ENCODE measurements at places on chromosomes 7 and 10.

GRCh38 chr10:84194424-84195043 lies at the start of gene CDHR1:
CDHR1 (plus strand) TSS chr10:84194537; CDS start chr10:84194761, 224 bp downstream.
- DNase-seq: no peak

DNA sequence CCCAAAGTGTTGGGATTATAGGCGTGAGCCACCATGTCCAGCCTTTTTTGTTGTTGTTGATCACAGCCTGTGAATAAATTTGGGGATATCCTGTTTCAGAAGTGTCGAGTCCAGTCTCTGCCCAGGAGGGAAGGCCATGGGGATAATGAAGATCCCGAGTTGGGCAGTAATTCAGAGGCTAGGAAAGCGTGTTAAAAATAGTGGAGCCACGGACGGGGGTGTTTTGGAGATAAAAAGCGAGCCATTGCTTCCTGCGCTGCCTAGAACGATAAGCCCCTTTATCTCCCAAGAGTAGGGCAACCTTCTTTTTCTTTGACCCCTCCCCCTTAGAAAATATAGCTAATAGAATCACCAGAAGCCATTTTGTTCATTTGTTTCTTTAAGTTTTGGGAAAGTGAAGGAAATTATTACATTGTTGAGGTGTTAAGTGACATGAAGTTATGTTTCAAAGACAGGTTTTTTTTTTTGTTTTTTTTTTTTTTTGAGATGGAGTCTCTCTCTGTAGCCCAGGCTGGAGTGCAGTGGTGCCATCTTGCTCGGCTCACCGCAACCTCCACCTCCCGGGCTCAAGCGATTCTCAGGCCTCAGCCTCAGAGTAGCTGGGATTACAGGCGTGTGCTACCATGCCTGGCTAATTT lies 43.3 kb downstream of the IL15RA start:
- no peak for DNase-seq

- peak; percentile 47 for DNase-seq
Observed at GRCh38 chr7:46604241-46604661, 683.2 kb upstream of the IGFBP3 start.

- DNase-seq: peak; percentile 83
Observed at GRCh38 chr10:119750391-119751230, 24.8 kb downstream of the INPP5F start.

- no peak for DNase-seq
Observed at GRCh38 chr7:124188576-124188975, 155.7 kb upstream of the TMEM229A start.

- no peak for DNase-seq
Observed at GRCh38 chr7:52959878-52960660, 75.4 kb upstream of the POM121L12 start.

DNA sequence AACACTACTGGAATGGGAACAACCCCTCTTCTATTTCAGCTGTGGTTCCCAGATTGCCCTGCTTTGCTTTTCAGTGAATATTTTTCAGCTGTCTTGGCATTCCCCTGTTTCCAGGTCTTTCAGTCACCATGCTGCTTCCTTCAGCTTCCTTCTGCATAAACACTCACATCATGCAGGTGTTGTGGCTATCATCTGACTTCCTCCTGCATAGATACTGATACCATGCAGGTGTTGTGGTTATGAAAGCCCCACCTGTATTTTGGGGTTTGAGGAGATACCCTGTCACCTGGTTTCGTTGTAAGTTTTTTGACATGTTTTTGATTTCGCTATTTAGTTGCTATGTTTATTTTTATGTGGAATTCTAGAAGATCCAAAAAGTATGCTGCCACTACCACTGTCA lies 71.5 kb downstream of the SLC35B4 start:
- DNase-seq: no peak

DNA sequence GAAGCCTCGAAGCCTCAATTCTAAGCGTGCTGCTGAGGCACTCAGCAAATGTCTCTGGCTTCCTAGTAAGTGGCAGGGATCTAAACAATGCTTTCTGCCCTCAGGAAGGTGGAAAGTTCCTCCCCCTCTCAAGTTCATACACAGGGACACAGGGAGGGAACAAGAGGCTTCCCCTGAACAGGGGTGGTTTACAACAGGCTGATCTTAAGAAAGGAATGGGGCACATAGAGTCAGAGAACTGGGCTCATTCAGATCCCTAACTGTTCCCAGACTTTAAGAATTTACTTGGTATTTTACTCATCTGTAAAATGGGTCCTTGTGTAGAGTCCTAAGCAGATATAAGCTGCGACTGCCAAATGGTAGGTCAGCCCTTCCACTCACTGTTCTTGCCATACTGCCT lies 2.5 kb downstream of the TNS3 start:
- no peak for DNase-seq

DNA sequence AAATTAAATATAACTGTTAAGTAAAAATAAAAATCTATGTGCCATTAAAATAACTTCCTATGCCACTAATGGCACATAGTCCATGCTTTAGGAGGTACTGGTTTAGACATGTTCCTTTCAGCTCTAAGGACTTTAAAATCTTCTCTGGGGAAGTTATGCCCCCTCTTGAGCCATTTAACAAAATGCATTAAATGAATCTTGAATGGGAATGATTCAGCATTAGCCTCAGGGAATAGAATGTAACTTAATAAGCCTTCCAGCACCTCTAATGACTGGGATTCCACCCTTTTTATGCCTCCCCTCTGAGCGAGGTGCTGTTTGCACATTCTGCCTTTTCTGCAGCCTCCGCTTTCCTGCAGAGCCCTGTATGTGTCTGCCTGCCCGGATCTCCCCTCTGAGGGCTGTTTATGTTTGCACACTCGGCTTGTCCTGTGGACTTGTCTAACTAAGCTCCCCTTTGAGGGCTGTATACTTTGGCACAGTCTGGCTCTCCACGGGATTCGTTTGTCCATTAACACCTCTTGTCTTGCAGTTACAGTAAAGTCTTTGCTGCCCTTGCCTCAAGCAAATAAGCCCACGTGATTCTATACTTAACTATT lies 108.4 kb upstream of the HPS1 start:
- no peak for DNase-seq

DNA sequence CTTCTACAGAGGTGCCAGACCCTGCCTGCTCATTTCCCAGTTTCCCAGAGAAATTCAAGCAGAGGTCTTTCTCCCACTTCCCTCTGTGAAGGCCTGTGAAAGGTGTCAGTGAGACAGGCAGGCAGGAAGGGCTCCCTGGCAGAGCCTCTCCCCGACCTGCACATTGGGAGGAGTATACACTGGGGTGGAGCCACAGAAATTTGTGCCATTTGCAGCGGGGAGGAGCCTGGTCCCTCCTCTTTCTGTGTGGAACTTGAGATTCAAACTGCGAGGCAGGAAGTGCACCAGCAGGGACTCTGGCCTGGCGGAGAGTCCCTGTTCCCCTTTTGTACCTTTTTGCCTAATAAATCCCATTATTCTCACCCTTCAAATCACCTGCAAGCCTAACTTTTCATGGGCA lies 54.6 kb upstream of the OPN4 start:
- no peak for DNase-seq

DNA sequence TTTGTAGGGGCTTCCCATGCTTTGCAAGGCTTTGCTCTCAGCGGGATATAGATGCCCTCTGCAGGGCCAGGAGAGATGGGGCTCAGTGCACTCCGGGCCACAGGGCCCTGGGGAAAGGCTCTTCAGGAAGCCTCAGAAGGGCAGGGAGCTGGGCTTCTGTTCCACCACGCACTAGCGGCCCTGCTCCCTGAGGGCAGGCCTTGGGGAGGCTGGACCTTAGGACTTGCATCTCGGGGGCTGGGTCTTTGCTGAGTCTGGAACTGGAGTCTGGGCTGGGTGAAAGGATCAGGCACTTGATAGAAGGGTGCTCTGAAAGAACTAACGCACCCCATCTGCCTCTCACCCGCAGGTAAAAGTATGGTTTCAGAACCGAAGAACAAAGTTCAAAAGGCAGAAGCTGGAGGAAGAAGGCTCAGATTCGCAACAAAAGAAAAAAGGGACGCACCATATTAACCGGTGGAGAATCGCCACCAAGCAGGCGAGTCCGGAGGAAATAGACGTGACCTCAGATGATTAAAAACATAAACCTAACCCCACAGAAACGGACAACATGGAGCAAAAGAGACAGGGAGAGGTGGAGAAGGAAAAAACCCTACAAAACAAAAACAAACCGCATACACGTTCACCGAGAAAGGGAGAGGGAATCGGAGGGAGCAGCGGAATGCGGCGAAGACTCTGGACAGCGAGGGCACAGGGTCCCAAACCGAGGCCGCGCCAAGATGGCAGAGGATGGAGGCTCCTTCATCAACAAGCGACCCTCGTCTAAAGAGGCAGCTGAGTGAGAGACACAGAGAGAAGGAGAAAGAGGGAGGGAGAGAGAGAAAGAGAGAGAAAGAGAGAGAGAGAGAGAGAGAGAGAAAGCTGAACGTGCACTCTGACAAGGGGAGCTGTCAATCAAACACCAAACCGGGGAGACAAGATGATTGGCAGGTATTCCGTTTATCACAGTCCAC lies 5.4 kb downstream of the EMX2 start:
- DNase-seq: no peak

DNA sequence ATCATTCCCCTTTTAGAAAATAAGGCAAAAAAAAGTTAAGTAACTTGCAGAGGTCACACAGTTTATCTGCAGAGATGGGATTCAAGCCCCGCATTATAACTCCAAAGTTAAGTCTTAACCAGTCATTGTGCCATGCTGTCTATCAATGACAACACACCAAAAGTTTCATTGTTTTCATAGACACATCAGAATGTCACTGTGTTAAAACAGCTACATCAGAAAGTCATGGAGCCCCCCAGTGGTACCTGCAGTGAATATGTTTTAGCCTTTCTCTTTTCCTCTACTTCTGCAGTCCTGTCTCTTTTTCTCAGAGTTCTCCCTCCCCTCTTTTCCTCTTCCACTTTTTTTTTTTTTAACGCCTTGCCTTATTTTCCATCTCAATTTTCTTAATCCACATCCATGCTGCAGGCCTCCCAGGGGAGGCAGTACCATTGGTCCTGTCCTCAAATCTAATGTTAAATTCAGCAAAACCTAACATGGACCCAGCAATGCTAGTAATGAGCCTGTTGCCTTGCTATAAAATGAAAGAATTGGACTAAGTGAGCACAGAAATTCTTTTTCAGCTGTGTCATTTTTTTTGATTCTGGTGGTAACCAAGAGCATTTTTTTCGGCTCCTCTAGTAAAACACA lies 3.8 kb upstream of the NRCAM start:
- DNase-seq: peak; percentile 35

GRCh38 chr7:55508221-55509011 lies 63.9 kb downstream of the VOPP1 start:
- DNase-seq: no peak

- no peak for DNase-seq
Observed at GRCh38 chr7:105705427-105705826, 124.1 kb upstream of the EFCAB10 start.

GRCh38 chr7:100685631-100686145 lies 8.4 kb downstream of the GIGYF1 start:
- DNase-seq: no peak

DNA sequence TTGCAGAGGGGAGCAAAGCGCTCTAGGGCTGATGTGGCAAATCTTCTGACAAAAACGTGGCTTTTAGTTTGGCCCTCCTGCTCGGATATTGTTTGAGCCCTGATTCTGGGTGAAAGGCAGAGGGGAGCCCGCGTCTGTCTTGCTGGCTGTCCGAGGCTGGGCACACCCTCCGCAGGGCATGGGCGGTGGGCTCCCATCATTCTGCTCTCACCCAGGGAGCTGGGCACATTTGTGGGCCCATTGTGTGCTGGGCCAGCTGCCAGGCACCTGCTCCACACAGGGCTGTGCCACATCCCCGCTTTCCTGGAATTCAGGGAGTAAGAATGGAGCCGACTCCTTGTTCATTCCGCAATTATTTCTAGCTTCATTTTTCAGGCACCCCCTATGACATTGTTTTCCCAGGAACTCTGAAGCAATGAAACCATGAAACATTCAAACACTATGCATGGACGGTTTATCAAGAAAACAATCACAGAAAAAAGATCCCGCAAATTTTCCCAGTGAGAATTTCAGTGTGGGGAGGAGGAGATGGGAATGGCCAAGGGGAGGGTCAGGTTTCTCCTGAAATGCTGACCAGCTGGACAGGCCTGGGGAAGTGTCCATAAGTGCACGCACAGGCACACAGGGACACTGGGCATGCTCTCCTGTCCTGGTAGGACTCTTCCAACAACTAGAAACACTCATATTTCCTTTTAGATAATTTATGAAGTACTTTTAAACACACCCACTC lies 341.1 kb downstream of the CXCL12 start:
- DNase-seq: no peak

GRCh38 chr10:107492389-107492788 lies 327.9 kb upstream of the SORCS1 start:
- no peak for DNase-seq

DNA sequence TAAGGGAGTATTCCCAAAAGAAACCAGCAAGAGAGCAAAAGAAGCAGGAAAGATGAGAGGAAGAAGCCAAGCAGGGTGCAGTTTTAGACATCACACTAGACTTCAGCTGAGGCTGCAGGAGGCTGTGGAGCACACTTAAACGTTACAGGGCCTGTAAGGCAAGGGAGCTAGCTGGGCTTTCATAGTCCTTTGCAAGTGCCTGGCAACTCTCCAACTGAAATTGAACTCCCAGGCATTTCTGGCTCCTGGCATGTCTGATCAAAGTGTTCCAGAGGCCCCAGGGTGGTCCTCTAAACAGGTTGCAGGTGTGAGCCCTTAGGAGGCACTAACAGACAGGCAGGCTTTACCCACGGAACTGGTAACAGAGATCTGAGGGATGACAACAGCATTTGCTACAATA lies 750.2 kb downstream of the XPNPEP1 start:
- no peak for DNase-seq

GRCh38 chr10:71550628-71551027 lies 153.9 kb downstream of the CDH23 start:
- no peak for DNase-seq

GRCh38 chr10:81820418-81820817 lies 54.6 kb upstream of the NRG3 start:
- DNase-seq: no peak

GRCh38 chr7:2309889-2310331 lies 4.3 kb downstream of the SNX8 start:
- peak; percentile 85 for DNase-seq

GRCh38 chr7:127941476-127942210 lies 89.6 kb downstream of the LRRC4 start:
- no peak for DNase-seq

DNA sequence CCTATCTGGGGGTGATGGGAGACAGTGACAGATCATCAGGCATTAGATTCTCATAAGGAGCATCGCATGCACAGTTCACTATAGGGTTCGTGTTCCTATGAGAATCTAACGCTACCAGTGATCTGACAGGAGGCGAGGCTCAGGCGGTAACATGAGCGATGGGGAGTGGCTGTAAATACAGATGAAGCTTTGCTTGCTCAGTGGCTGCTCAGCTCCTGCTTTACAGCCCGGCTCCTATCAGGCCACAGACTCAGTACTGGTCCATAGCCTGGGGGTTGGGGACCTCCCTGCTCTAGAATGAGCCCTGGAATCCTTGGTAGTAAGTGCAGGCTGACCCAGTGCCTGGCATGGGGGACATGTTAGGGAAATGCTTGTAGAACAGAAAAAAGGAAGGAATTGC lies 426.0 kb downstream of the TYW1 start:
- DNase-seq: no peak
